ENCODE measurements at places on chromosomes 7 and 10. TPM values are rescaled to one million over a fixed set of nuclear protein-coding genes. Genes with fewer than 3 reads are reported as not detected.

Gene MNX1
- 0.11 TPM for total RNA-seq

Gene NEUROD6
- total RNA-seq, result not detected

Gene GPNMB
- 19.9 TPM for total RNA-seq

Gene DNAH11
- 20.9 TPM for total RNA-seq

Gene TWIST1
- total RNA-seq, result 12.3 TPM

Gene CYP3A7
- total RNA-seq, result not detected

Gene MCM10
- 0.17 TPM for total RNA-seq

Gene MMS19
- 71.6 TPM for total RNA-seq

DNA sequence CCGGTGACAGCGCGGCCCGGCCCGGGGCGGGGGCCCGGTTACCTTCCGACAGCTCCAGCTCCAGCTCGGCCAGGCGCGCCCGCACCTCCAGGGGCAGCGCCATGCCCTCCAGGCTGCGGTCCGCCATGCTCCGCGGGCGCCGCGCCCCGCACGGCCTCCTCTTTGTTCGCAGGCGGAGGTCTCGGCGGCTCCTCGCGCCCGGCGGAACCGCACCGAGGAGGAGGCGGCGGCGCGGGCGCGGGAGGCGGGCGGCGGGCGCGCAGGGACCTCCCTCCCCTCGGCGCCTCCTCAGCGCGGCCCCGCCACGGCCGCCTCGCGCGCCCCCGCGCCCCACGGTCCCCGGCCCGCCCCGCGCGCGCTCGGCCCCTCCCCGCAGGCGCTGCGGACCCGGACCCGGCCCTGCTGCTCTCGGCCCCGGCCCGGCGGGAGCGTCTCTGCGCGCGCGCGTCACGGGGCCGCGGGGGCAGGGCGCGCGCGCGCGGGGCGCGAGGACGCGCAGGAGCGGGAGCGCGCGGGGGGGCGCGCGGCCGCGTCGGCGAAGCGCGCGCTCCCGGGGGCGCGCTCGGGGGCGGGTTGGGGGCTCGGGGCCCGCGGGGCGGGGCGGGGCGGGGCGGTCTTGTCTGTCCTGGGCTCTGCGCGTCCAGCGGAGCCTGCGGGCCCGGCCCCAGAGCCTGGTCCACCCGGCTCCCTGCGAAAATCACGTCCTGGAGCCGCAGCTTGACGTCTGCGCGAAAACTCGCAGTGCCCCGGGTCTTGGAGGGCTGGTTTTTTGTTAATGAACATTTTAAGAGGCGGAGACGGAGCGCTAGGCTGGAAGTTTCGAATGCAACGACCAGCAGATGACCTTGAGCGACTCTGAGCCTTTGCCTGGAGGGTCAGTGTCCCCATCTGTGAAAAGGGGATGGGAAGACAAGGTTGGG lies at the start of gene DIP2C:
Gene DIP2C, minus strand, starts transcription at position 217 of the 920 bp plus-strand sequence. Its CDS starts 90 bp downstream, at position 127.
- peak within 1 kb of the TSS; percentile 40 for H3K4me3 ChIP-seq
- no peak within 1 kb of the TSS for H3K27ac ChIP-seq
- peaks cover 3% of the 10 kb centered on the region for H3K4me1 ChIP-seq
- H3K27me3 ChIP-seq, result no peaks in the 10 kb centered on the region
- peak; percentile 83 for DNase-seq

DNA sequence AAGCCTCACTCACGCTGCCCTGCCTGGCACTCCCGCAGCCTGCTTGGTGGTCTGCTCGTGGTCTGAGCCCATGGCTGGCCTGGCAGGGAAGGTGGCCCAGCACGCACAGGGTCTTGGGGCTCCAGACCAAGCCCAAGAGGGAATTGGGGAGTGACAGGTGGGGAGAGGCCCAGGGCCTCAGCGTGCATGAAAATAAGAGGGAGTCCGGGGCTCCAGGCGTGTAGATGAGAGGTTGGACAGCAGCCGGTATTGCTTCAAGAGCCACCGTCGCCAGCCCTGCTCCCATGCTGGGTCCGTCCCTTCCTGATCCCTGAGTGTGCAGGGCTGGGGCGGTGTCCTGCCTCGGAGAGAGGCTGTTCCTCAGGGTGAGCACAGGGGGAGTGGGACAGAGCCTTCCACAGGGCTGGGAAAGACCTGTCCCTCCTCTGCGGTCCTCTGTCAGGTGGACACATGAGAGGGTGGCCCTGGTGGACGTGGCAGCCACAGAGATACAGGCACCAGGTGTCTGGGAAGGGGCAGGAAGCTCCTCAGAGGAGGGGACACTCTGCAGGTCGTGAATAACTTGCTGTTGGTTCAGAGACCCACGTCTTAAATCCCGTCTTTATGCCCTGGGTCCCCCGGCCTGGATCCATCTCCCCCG lies 113.1 kb downstream of the INPP5A start:
- H3K36me3 ChIP-seq, result no peaks in the 10 kb centered on the region
- DNase-seq, result no peak
- H3K27me3 ChIP-seq, result no peaks in the 10 kb centered on the region
- H3K4me1 ChIP-seq, result no peaks in the 10 kb centered on the region
- H3K4me3 ChIP-seq, result no peak overlapping the region

GRCh38 chr10:79132681-79133381 lies 64.1 kb downstream of the ZMIZ1 start:
- no peaks in the 10 kb centered on the region for H3K27me3 ChIP-seq
- no peaks in the 10 kb centered on the region for H3K36me3 ChIP-seq
- H3K27ac ChIP-seq, result no peak overlapping the region
- DNase-seq, result no peak
- H3K4me3 ChIP-seq, result no peak overlapping the region

- no peaks in the 10 kb centered on the region for H3K36me3 ChIP-seq
- H3K27me3 ChIP-seq, result no peaks in the 10 kb centered on the region
- peaks cover 43% of the 10 kb centered on the region for H3K4me1 ChIP-seq
- DNase-seq, result peak; percentile 5
These were observed 240.9 kb upstream of the KAT6B start for GRCh38 chr10:74585231-74586087.

DNA sequence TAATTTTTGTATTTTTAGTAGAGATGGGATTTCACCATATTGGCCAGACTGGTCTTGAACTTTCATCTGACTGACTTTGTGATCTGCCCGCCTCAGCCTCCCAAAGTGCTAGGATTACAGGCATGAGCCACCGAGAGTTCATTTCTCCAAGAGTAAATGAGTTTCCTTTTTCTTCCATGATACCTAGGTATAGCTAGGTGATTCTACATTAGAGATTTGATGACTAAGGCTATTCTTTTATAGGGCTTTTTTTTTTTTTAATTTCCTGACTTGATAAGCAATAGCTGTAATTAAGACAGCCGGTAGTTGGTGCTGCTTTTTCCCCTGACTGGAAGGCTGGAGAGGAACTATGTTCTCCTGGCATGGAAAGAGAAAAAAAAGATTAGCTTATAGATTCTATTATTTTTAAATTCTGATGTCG lies 3.3 kb downstream of the PTPN12 start:
- no peaks in the 10 kb centered on the region for H3K27me3 ChIP-seq
- no peak for DNase-seq
- no peak overlapping the region for H3K4me3 ChIP-seq
- H3K4me1 ChIP-seq, result peaks cover 54% of the 10 kb centered on the region

- H3K4me3 ChIP-seq, result no peak overlapping the region
- H3K4me1 ChIP-seq, result no peaks in the 10 kb centered on the region
- H3K27me3 ChIP-seq, result no peaks in the 10 kb centered on the region
- no peaks in the 10 kb centered on the region for H3K36me3 ChIP-seq
These were observed 254.6 kb downstream of the PTEN start for GRCh38 chr10:88117869-88118632.

Measured in adrenal gland (tissue), 19 donors.